Umbilical cord (tissue), 2 donors: ENCODE measurements at places on chromosomes 16 and 17. TPM values are rescaled to one million over a fixed set of nuclear protein-coding genes. Genes with fewer than 3 reads are reported as not detected.

DNA sequence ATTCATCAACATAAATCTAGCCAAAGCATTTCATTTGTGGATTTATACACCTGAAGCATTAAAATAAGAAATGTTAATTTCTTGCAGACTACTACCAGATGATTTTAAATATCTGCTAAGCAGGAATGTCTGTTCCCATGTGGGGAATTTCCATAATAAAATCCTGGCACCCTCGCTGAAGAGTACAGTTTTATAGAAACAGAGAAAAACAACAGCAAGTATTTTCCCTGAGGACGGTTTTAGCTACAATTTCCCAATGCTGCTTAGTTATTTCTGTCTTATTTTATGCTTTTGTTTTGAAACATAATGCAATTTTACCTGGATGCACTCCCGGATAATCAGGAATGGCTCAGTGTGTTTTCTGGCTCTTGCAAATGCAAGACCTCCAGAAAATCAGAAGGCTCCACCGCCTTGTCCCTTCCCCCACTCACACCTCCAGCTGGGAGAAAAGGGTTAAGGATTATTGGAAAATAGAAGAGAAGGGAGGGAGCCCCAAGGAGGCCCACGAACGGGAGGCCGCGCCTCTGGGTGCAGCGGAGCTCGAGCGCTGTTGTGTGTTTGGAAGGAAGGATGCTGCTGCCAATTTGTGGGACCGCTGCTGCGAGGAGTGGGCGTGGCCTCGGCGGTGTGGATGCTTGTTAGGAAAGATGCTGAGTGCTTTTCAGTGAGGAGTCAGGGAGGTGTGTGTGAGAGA is at the start of gene CNTNAP4:
TSS of gene CNTNAP4 (plus strand) at position 657 of the 694 bp plus-strand sequence. CDS start 262 bp downstream, outside the sequence.
- peak; percentile 44 for DNase-seq

DNA sequence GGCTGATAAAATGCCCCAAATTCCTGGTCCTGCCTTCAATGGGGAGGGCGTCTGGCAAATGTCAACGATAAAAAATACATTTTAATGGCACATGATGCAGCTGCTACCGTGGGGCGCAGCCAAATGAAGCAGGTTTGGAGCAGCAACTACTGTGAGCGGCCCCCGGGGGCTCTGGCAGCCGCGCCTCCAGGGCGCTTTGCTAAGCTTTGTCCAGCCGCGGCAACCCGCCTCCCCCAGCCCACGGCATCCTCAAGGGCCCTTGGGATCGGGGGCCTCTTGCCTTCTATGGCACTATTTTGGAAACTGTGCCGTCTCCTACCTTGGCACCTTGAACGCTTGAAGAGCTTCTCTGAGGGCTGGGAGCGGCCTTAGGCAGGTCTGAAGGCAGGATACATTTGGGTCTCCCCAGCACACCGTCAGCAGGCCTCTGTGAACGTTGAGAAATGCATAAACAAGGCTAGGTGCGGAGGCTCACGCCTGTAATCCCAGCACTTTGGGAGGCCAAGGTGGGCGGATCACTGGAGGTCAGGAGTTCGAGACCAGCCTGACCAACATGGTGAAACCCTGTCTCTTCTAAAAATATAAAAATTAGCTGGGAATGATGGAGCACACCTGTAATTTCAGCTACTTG is 25.1 kb downstream of the TBX4 start:
- peak; percentile 95 for DNase-seq

The NUDT7 gene
- 1.2 TPM for total RNA-seq

The KRT12 gene
- 4.6 TPM for total RNA-seq

DNA sequence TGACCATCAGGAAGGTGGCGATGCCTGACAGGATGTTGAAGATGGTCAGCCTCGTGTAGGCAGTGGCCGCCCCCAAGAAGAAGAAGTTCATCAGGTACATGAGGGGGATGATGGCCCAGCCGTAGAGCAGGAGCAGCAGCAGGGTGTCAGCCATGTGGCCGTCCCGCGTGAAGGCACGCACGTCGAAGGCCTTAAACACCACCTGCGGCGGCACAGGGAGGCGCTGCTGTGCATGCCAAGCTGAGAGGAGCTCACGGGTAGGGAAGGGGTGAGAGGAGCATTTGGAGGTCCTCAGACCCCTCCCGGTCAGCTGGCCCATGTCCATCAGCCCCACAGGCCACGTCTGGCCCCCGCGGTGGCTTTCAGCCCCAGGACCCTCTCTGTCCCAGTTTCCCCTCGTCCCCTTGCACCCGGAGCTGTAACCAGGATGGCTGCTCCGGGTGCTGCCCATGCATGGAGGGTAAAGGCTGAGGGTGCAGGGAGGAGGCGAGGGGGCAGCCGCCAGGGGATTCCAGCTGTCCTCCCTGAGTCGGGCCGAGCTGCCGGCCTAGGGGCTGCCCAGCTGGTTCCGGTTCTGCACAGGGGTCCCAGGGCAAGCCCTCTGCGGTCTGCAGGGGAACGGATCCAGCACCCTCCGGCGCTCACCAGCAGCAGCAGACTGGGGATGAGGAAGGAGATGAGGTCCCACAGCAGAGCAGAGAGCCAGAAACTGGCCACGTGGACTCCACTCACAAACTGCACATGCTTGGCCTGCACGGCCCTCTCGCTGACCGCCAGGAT is 17.1 kb upstream of the RNPS1 start:
- no peak for DNase-seq

The ST6GALNAC2 gene
- not detected for total RNA-seq

The KRT33A gene
- total RNA-seq = 1.4 TPM

The GCGR gene
- total RNA-seq = 2.9 TPM

DNA sequence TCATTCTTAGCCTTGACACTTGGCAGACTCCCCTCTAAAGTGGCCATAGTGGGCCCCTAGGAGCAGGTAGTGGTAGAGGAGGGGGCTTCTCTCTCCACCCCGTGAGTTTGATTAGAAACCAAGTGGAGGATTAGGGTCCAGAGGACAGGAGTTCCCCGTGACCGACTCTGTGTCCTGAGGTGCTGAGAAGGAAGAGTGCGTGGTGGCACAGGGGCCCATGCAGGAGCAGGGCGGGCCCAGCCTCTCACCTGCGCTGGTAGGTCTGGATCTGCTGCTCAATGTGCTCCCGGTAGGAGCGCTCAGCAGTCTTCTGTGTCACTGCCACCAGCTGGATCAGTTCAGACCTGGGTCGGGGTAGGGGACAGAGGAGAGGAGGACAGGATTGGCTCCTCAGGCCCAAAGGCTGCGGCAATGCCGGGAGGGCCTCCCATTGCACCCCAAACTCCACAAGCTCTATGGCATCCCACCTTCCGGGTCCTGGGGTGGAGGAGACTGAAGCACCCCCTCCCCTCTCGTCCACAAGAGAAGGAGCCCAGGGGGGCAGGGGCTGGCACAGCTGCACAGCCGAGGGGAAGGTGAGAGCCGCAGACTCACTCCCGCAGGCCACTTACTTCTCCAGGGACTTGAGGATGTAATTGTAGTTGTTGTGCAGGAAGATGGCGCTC is 6.2 kb downstream of the ZACN start:
- DNase-seq = no peak
